ENCODE measurements at places on chromosomes 16 and 17.

GRCh38 chr16:56675685-56676210 is 6.1 kb downstream of the MT1H start:
- no peak for DNase-seq

- no peak for DNase-seq
These were observed 25.6 kb upstream of the CNOT1 start for GRCh38 chr16:58655215-58655596.

GRCh38 chr16:66265556-66266141 is 100.8 kb upstream of the CDH5 start:
- DNase-seq: no peak

DNA sequence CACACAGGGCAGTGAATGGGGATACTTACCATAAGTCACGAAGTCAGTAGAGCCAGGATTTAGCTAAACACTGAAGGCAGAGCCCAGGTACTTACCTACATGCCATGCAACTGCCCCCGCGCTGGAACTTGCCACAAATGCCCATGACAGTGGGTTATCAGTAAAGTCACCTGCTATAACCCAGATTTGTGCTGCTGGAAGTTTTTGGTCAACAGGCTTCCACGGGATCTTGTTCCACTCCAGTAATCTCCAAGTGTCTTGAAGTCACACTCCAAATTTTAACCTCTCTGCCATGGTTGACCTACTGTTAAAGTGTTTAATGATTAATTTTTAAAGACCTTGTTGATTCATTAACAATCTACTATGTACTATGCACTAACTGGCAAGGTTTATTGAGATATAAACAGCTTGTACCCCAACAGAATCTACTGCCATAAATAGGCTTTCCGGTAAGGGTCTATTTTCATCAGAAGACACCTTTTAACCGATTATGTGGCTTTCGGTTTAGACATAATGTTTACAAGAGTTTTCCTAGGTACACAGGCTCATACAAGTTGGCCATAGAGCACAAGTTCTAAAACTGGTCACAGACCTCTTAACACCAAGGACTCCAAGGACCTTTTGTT is 6.3 kb upstream of the SLC5A11 start:
- no peak for DNase-seq

Data from fibroblast of pulmonary artery (primary cell).